ENCODE measurements at places on chromosomes 7 and 10. TPM values are rescaled to one million over a fixed set of nuclear protein-coding genes. Genes with fewer than 3 reads are reported as not detected.

ITGB8 gene
- 7.5 TPM for total RNA-seq

DNAJC12 gene
- total RNA-seq: 8.5 TPM

DNA sequence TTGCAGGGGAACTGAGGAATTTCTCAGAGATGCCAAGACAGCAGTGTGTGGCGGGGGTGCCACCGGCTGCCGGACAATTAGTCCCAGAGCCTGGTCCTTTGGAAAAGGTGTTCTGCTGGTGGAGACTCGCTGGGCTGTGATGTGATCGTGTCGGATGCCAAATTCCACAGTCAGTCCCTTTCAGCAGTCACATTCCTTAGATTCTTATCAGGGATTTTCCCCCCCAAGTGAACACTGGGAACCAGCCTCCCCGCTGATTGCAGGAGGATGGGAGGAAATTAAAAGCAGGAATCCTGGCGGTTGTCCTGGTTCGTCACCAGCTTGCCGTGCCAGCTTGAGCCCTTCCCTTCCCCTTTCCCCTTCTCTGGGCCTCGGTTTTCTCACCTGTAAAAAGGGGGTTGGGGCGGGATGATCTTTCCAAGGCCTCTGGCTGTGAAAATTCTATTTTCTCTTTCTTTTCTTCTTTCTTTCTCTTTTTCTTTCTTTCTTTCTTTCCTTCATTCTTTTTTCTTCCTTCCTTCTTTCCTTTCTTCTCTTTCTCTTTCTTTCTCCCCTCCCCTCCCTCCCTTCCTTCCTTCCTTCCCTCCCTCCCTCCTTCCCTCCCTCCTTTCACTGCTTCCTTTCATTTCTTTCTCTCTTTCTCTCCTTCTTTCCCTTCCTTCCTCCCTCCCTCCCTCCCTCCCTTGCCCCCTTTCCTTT, 39.6 kb downstream of the COL26A1 start:
- peak; percentile 11 for DNase-seq
- no peak overlapping the region for H3K4me3 ChIP-seq
- peaks cover 17% of the 10 kb centered on the region for H3K4me1 ChIP-seq
- no peak overlapping the region for H3K27ac ChIP-seq
- peaks cover 16% of the 10 kb centered on the region for H3K27me3 ChIP-seq

YWHAG gene
- total RNA-seq: 35.9 TPM

SLC16A12 gene
- 1.2 TPM for total RNA-seq

EMX2 gene
- 5.7 TPM for total RNA-seq

DNA sequence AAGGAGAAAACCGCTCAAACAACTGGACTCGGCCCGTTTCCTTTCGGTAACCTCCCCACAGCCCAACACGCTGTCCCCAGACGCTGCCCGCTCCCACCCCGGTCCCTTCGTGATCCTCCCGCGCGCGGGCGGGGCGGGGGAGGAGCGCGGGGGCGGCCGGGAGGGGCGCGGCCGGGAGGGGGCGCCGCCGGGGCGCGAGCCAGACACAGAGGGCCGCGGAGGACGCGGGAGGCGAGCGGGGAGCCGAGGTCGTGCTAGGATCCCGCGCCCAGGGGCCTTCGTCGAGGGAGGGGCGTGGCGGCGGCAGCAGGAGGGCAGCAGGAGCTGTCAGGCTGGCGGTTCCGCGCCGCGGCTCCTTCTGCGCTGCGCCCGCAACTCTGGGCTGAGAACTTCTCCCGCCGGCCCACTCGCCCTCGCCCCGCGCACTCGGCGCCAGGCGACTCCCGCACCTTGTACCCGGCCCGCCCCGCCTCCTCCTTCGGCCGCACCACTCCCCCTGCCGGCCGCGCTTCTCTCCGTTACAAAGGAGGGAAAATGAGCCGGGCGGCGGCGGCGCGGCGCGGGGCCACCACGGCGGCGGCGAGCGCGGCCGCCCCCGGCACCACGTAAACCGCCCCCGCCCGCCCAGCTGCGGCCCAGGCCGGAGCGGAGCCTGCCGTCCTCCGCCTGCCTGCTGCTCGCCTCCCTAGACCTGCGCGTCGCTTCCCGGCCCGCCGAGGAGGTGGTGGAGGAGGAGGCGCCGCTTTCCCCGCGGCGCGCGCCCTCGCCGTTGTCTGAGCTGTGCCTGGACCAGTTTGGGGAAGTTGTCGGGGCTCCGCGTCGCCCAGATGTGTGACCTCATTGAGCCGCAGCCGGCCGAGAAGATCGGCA, at the start of gene CDK14:
Gene CDK14 (plus strand): TSS at position 521 of the 870 bp plus-strand sequence. CDS start 307 bp downstream, at position 828.
- no peaks in the 10 kb centered on the region for H3K27me3 ChIP-seq
- peak; percentile 89 for DNase-seq
- H3K36me3 ChIP-seq: no peaks in the 10 kb centered on the region
- H3K4me1 ChIP-seq: peaks cover 6% of the 10 kb centered on the region
- peak within 1 kb of the TSS; percentile 79 for H3K27ac ChIP-seq
- peak within 1 kb of the TSS; percentile 85 for H3K4me3 ChIP-seq

NEURL1 gene
- total RNA-seq: 19.8 TPM

MAP3K8 gene
- 4.1 TPM for total RNA-seq

- H3K27me3 ChIP-seq: peaks cover 34% of the 10 kb centered on the region
- H3K27ac ChIP-seq: no peak overlapping the region
- H3K4me3 ChIP-seq: no peak overlapping the region
- no peaks in the 10 kb centered on the region for H3K4me1 ChIP-seq
- H3K36me3 ChIP-seq: no peaks in the 10 kb centered on the region
These were observed 22.4 kb upstream of the MNX1 start for GRCh38 chr7:157032644-157033482.

ELFN1 gene
- 4.4 TPM for total RNA-seq

PTPRE gene
- total RNA-seq: 5.5 TPM

DNA sequence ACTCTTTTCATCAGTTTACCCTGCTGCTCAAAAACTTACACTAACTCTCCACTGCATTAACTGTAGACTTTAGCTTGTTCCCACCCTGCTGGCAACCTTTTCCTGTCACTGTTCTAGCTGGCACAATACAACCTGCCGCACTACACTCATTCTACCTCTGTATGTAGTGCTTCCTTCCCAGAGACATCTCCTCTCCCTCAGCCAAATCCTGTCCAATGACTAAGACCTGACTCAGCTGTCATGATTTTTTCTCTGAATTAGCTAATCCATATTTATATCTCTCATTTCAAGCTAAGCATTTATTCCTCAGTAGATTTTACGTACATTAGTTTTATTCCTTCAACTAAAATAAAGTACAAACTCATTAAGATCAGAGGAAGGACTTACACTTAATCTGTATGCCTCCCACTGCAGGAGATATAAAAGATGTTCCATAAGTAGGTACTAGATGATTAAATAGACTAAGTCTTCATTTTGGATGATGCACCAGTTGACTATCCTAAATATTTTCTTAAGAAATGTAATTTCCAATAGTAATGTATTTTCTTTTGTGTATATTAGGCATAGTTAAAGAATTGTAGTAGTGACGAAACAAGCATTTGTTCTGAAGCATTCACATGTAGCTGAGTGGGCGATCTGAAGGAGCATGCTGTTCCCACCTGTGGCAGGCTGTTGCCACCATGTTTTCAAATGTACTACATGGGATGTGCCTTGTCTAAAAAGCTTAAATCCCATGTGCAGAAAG, 189.1 kb downstream of the SKAP2 start:
- H3K4me3 ChIP-seq: no peak overlapping the region
- H3K4me1 ChIP-seq: no peaks in the 10 kb centered on the region
- no peak overlapping the region for H3K27ac ChIP-seq

AKR1D1 gene
- total RNA-seq: not detected

FXYD4 gene
- total RNA-seq: 0.44 TPM

DNA sequence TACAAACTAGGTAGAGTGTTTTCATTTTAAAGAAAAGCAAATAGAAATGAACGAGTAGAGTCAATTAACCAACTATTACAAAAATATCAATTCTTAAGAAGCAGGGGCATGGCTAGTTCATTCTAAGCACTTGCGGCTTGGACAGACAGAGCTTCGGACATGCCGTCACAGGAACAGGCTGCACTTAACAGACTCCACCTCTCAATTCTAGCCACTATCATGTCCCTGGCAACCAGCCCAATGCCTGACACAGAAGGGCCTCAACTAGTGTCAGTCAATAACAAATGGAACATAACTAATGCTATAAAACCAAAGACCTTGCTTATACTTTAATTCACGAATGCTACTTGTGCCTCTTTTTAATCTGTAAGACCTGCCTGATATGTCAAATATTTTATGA, 74.4 kb downstream of the TPK1 start:
- H3K4me1 ChIP-seq: no peaks in the 10 kb centered on the region
- H3K4me3 ChIP-seq: no peak overlapping the region
- no peak overlapping the region for H3K27ac ChIP-seq
- DNase-seq: no peak
- no peaks in the 10 kb centered on the region for H3K36me3 ChIP-seq

DNA sequence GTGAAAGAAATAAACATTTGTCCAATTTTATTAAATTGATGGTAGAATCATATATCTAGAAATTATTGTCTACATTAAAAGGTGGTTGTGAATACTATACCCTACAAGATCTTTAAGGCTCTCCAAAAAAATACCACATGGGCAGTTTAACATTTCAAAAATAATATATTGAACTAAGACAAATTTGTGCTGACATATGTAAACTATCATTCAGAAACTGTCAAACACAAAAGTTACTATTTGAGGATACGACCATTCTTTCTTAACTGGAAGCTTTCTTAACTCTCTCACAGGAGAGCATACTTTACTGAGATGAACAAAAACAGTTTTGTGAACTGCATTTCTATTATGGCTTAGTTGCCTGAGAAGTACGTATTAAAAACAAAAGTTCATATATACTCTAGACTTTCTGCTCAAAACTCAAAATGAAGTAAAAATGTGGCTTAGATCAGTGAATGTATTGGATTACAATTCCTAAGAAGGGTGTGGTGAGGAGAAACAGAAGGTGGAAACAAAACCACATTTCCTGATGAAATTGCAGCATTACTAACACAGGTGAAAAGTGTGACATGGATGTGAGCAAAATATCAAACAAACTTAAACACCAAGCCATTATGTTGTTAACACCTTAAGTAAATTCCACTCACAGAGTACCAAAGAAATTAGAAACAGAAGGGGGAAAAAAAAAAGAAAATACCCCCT, 138.5 kb downstream of the SEMA3A start:
- no peak overlapping the region for H3K27ac ChIP-seq
- H3K4me1 ChIP-seq: no peaks in the 10 kb centered on the region
- H3K4me3 ChIP-seq: no peak overlapping the region
- no peak for DNase-seq
- H3K36me3 ChIP-seq: no peaks in the 10 kb centered on the region
- no peaks in the 10 kb centered on the region for H3K27me3 ChIP-seq

DNA sequence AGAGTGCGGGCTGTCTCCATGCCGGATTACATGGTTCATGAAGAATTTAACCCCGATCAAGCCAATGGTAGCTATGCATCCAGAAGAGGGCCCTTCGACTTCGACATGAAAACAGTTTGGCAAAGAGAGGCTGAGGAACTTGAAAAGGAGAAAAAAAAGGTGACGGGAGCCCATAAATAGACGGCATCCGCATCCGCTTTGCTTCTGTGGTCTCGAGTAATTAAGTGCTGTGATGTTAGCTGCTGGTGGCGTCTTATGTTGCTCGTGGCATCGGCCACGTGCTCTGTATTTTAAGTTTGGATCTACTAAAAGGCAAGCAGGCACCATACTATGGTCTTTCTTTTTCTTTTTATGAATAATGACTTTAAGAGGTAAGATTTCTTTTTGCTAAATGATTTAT, 11.1 kb downstream of the C7orf57 start:
- no peak for DNase-seq
- H3K36me3 ChIP-seq: no peaks in the 10 kb centered on the region

DNA sequence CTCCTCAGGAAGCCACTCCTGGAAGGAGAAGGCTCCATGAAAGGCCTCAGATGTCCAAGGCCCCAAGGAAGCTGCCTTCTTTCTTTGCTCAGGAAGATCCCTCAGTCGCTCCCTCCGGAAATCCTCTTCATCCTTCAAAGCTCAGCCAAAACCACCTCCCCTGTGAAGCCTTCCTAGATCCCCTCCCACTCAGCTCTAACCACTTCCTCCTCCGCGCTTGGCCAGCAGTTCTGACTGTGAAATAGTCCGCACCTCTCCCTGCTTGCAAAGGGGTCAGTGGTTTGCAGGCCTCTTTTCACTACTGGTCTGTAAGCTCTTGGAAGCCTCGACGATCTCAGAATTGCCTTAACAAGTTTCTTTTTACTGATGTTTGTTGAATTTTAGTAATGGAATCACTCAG, 23.9 kb downstream of the PYROXD2 start:
- H3K27ac ChIP-seq: no peak overlapping the region
- DNase-seq: no peak
- peaks cover 34% of the 10 kb centered on the region for H3K4me1 ChIP-seq
- no peak overlapping the region for H3K4me3 ChIP-seq
- H3K27me3 ChIP-seq: no peaks in the 10 kb centered on the region

GRCh38 chr7:17297243-17297642, 1.2 kb upstream of the AHR start:
- H3K27ac ChIP-seq: peak overlapping the region; percentile 23
- H3K4me3 ChIP-seq: no peak overlapping the region
- no peaks in the 10 kb centered on the region for H3K4me1 ChIP-seq
- peaks cover 11% of the 10 kb centered on the region for H3K27me3 ChIP-seq
- DNase-seq: no peak

GCK gene
- total RNA-seq: 4.4 TPM

DNA sequence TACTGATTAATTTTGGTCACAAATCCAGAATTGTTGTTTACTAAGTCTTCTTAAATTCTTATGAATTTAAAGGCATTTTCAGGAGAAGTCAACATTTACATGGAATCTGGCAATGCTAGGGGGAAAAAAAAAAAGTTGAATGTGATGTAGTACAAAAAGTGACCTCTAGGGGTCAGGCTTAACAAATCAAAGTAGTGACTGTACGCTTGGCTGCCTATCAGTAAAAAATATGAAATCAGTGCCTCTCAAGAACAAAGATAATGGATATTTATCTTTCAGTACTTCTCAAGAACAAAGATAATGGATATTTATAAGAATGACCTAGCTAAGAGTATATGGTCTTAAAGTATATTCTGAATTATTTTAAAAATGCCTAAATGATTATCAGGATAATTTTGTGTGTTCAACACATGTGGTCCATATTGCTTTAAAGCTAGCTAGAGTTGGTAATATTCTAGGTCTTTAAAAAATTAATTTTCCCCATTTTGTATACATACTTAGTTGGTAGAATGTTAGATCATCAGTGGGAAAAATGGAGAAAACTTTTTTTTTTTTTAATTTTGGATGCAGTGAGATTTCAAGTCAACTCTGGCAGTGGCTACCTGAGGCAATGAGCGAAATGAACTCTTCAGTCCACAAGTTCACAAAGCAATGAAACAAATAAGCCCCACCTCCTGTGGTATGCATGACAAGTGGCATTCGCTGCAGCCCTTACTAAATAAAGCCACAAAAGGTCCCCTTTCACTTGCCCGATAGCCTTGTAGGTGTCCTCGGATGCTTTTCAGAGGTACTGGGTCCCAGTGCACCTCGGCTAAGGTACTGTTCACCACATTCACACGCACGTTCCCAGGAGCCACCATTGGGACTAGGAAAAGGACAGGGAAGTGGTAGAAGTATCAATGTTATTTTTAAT, 51.2 kb upstream of the LAMB4 start:
- H3K4me3 ChIP-seq: no peak overlapping the region
- H3K27ac ChIP-seq: no peak overlapping the region
- H3K36me3 ChIP-seq: peaks cover 2% of the 10 kb centered on the region
- H3K27me3 ChIP-seq: no peaks in the 10 kb centered on the region

All from muscle of leg (tissue), 16 donors.